ENCODE measurements at places on chromosomes 1 and 21.

GRCh38 chr1:10132852-10133251 is 77.5 kb upstream of the KIF1B start:
- DNase-seq: no peak

DNA sequence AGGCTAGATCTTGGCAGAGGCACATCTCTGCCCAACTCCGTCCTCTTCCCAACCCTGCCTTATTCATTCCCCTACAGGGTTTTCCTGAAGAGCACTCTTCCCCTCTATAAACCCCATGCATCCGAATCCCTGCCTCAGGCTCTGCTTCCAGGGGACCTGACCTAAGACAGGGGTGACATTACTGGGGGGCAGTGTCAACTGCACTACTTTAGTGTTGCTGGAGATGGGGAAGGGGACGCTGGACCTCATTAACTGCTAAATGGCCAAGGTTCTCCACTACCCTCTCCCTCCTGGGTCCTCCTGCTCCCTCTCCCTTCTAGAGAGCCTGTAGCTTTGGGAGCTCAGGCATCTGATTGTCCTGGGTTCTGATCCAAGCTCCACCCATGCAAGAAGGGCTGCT is 126.2 kb downstream of the GRIK3 start:
- no peak for DNase-seq

DNA sequence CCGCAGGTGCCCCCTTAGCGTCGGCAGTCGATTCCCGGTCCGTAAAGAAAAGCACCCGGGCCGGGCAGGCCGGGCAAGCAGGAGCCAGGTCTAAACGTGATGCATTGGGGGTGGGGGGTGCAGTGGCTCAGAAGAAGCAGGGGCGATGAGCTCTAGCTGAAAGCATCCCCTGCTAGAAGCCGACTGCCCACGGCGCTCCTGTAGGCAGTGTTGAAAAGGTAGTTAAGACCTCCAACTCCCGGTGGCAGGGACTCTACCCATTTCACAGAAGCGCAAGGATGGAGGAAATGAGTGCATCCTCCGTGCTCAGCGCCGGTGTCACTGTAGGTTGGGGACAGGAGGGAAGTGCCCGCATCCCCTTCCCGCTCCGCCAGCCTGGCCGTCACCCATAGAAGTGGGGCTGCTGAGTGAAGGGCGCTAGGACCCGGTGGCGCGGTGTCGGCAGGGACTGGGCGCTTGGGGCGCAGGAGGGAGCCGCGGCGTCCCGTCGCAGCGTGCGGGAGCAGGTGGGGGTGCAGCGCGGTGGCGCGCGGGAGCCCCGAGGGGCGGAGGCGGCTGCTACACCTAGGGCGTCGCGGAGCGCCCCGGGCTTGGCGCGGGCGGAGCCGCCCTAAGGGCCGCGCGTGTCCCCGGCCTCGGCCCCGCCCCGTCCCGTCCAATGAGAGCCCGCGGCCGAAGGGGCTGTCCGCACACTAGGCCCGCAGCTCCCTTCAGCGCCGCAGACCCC is at the start of gene WNT2B:
WNT2B (plus strand) TSS at position 688 of the 727 bp plus-strand sequence. CDS start 298 bp downstream, outside the sequence.
- peak; percentile 45 for DNase-seq

DNA sequence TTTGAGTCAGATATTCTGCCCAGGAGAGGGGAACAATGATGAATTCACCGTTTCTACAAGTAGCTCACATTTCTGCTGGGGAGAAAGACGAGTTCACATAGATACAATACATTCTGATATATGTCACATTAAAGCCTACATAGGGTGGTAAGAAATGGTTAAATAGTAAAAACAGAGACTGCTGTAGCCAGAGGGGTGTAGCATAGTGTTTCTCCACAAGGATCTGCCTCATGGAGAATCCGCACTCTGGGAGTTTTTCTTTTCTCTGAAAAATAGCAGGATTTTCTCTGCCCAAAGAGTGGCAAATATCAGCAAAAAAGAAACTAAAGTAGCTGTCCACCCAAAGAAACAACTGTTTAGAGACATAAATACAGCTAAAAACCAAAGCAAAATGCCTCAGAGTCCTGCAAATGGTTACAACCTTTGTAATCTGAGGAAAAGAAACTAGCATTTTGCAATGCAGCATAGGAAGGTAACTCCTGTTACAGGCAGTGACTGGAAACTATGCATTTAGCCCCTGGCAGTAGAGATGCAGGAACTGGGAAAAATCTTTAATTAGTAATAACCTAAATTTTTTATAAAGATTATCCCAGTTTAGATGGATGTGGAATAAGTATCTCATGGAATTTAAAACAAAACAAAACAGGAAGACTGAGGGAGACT is 1126.7 kb upstream of the ADGRL2 start:
- no peak for DNase-seq

DNA sequence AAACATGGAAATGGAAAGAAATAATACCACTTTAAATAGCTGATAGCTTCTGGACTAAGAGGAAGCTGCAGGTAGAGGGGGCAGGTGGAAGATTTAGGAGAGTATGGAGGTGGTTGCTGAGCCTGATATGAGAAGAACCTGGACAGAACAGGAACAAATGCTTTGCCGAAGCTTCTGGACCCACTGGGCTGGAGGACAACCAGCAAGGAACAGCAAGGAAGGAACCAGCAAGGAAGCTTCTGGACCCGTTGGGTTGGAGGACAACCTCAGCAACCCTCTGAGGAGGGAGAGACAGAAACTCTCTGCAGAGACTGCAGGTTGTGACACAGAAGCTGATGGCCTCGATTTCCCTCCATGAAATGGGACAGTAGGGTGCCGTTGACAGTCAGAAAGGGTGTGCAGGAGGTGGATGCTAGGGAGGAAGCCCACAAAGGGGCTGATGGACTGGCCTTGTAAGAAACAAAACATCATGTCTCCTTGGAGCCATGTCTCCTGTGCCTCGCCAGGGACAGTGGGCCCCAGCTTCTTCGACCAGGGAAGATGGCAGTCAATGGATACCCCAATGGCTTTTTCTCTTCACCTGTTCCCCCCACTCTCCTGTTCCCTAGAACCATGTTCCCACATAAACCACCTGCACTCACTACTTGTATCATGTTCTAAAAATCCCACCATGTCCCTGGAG is 8.3 kb upstream of the WNT3A start:
- DNase-seq: no peak

DNA sequence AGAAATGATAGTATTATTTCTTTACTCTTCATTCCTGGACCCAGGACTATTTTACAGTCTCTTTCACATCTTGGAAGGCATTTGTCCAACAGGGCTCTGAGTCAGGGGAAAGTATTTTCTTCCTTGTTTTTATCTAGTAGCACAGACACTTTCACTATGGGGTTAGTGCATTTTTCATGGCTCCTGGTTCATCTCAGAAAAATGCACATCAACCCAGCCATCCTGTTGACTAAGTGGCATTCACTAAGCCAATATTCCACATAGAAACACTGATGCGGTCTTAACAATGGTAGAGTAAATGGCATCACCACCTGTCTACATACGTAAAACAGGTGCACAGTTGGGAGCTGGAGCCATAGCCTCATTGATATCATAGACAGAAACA is 87.4 kb upstream of the C1orf21 start:
- DNase-seq: no peak

DNA sequence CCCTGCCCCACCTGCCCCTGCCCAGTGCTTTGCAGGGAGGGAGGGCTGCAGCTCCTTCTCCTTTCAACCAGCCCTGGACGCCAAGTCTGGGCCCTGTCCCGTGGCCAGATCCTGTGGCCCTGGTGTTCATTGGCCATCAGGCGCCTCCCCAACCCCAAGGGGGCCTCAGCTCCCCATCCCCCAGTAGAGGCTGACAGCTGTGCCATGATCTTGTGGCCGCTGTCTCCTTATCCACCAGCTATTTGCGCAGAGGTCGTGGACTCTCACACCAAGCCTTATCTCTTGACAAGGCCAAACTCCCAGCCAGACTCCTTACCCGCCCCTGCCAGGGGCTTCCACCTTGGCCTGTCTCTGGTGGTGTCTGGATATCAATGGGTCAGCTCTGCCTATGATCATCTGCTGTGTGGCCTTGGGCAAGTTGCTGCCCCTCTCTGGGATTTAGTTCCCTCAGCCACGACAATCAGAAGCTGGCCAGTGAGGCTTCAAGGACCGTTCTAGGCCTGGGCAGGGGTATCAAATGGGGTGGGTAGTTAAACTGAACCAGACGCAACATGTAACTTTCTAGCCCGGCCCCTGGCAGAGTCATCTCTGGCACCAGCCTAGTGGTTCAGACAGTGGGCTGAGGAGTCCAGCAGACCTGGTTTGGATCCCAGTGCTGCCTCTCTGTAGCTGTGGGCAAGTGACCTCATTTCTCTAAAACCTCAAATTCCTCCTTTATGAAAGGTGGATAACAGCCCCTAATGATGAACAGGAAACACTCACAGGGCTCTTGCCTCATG is 3.3 kb upstream of the COL8A2 start:
- no peak for DNase-seq

GRCh38 chr1:4019606-4020331 is 119.7 kb upstream of the C1orf174 start:
- no peak for DNase-seq

DNA sequence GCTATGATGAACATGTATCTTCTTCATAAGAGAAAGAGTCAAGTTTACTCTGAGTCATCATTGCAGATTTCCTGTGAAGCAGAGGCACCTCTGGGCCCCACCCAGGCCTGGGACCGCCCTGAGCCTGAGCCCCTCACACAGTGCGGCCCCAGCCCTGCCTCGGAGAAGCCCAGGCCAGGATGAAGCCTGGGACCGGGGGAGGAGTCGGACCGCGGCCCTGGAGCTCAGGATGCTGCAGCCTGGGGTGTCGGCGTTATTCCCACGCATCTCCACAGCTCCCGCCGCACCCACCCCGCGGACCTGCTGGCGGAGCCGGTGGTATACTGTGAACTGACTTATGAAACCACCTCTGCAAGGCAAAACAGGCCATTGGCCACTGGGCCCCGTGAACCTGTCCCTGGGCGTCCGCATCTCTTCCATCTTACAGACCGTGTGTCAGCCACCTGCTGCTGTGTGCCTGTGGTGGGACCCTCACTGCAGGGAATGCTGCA is 2.4 kb upstream of the COL6A1 start:
- DNase-seq: no peak

GRCh38 chr1:30104551-30104950 is 618.8 kb downstream of the MATN1 start:
- DNase-seq: no peak

DNA sequence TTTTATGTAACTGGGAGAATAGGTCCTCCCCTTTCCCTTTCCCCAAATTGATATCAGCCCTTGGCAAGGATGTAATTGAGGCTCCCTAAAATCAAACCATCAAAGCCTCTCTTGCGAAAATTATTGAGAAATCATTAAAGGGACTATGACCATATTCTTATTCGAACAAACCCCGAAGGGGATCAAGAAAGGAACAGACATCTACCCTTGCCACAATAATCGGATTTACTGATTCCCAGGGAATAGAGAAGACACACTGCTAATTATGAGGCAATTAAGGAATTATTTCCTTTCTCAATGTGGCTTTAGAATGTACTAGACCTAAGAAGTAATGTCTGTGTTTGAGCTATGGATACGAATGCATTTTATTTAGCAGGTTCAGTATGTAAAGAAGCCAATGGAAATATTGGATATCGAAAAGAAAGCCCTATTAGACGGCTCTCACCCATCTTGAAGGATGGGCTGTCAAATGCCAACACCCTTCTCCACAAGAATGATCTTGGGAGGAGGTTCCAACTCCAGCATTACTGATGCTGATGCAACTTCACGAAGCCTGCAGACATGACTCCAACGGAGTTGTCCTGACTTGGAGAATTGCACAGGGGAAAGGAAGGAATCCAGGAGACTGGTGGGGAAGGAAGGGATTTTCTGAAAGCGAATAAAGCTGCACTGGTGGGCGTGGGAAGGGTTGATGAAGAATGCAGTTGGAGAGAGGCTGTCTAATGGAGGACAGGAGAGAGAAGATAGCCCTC is 11.6 kb upstream of the PTPRF start:
- no peak for DNase-seq

- DNase-seq: no peak
Observed at GRCh38 chr1:114206392-114206791, 52.7 kb upstream of the SYT6 start.
